D721Med (cell line): ENCODE measurements at places on chromosomes 1 and 21.

- no peak for DNase-seq
Observed at GRCh38 chr1:115643225-115643624, 1.5 kb downstream of the VANGL1 start.

DNA sequence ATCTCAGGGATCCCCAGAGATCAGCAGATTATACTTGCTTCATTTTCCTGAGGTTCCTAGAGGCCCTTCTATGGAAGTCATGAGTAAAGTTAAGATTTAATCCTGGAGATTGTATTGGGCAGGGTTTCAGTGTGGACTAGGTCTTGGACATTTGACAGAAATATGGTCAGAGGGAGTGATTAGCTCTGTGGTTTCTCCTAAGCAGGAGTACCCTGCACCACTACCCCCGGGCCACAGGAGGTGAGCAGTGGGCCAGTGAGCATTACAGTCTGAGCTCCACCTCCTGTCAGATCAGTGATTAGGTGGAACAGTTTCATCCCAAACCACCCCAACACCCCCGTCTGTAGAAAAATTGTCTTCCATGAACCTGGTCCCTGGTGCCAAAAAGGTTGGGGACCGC, 43.2 kb downstream of the PHACTR4 start:
- no peak for DNase-seq

GRCh38 chr1:214216021-214216420, 64.9 kb upstream of the SMYD2 start:
- no peak for DNase-seq

DNA sequence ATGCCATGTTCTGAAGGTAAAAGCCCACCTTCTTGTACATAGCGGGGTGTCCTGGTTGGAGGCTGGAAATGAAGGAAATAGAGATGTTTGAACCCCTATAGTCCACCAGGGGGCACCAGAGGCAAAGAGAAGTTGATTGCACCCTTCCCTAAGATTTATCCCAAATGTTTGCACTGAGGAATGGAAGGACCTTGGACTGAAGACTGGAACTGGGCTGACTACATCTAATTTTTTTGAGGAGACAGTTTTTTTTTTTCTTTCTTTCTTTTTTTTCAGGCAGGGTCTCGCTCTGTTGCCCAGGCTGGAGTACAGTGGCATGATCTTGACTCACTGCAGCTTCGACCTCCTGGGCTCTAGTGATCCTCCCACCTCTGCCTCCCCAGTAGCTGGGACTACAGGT, 55.3 kb upstream of the EIF4G3 start:
- no peak for DNase-seq

GRCh38 chr1:62045574-62045973, 149.1 kb upstream of the L1TD1 start:
- peak; percentile 55 for DNase-seq

DNA sequence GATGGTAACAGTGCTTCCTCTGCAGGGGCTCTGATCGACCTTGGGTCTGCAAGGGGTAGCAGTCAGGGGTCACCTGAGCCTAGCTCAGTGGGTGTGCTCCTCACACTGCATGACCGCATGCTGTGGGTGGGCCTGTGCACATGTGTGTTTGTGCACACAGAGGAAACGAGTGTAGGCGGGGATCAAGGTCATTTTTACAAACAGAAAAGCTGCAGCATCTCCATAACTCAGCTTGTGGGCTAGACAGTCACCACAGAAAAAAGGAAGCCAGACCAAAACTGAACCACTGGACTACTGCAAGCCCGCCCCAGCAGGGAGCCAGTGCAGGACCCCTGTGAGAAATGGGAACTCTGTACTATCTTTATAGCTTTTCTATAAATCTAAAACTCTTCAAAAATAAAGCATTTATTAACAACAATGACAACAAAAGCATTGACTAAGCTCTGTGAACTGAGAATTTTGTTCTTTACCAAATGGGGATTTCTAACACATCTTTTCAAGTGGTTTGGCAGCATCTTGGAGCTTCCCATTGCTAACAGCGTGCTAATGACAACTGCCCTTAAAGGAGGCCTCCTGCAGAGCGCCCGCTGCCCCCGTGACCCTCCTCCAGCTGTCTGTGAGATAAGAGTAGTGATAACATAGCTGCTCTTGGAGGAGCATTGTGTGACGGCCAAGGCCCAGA, 19.9 kb upstream of the NEK2 start:
- no peak for DNase-seq

DNA sequence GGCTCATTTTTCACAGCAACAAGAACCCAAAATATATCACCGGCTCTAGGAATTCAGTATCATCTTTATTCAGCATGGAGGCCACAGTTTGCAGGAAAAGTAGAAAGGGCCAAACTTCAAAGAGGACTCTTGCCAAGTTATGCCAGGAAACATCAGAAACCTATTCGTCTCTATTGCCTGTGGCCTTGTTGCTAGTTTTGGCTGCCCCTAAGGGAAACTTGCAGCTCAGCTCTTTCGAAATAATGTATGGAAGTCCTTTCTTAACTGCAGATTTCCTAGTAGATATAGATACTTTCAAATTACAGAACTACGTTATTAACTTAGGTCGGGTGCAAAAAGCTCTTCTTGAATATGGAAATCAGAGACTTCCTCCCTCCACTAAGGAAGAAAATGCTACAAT, 4.2 kb upstream of the NENF start:
- no peak for DNase-seq

DNA sequence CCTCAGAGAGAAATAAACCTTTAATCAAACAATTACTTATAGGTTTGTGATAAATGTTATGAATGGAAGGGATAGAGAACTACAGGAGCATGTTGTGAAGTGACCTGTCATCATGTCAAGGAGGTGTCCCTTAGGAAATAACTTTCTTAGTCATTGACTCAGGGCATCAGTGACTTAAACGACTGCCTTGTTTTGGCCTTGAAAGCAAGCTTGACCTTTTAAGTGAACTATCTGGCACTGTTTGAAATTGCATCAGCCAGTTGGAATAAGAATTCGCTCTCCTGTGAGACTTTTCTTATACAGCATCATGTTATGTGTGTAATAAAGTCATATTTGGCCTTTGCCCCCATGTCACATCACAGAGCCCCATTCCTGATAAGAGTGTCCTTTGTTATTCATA, 30.9 kb downstream of the LRRC8B start:
- no peak for DNase-seq

- DNase-seq, result no peak
Observed at GRCh38 chr1:202685641-202686040, 24.6 kb downstream of the SYT2 start.

GRCh38 chr21:45974073-45975019, 7.2 kb upstream of the COL6A1 start:
- no peak for DNase-seq
